DMS153 (cell line): ENCODE measurements at places on chromosomes 4 and X.

GRCh38 chr4:147831551-147832171 is 99.8 kb downstream of the ARHGAP10 start:
- DNase-seq = no peak

DNA sequence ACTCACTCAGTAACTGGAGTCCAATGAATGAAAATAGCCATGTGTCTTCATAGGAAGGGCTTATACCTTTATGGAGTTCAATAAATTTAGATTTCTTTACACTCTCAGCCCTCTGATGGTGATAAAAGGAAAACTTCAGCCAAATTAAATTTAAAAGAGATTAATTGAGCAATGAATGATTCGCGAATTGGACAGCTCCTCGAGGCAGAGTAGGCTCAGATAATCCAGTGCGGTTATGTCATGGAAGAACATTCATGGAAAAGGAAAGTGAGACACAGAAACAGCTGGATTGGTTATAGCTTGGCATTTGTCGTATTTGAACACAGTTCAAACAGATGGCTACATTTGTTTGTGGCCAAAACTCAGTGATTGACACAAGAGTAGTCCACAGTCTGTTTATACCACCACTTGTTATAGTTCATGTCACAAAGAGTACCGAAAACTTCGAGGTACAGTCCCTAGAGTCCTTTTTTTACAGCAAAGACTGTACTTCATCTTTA is 54.6 kb upstream of the TACR3 start:
- DNase-seq = no peak

DNA sequence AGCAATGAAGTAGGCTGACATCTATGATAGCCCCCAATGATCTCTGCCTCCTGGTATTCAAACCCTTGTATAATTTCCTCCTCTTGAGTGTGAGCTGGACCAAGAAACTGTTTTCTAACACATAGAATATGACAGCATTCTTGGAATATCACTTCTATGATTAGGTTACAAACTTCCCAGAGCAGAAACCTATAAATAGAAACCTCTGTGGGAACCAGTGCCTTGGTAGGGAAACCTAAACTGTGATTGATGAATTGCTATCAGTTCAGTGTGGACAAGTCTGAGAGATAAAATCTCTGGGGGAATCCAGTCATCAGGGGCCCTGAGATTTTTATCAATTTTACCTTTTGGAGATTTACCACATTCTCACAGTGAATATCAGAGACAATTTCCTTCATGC is 756.5 kb upstream of the AGA start:
- no peak for DNase-seq

GRCh38 chr4:76091052-76091451 is 16.5 kb downstream of the ART3 start:
- DNase-seq = no peak

GRCh38 chr4:165378398-165378744 is 437 bp upstream of the CPE start:
- DNase-seq = no peak

DNA sequence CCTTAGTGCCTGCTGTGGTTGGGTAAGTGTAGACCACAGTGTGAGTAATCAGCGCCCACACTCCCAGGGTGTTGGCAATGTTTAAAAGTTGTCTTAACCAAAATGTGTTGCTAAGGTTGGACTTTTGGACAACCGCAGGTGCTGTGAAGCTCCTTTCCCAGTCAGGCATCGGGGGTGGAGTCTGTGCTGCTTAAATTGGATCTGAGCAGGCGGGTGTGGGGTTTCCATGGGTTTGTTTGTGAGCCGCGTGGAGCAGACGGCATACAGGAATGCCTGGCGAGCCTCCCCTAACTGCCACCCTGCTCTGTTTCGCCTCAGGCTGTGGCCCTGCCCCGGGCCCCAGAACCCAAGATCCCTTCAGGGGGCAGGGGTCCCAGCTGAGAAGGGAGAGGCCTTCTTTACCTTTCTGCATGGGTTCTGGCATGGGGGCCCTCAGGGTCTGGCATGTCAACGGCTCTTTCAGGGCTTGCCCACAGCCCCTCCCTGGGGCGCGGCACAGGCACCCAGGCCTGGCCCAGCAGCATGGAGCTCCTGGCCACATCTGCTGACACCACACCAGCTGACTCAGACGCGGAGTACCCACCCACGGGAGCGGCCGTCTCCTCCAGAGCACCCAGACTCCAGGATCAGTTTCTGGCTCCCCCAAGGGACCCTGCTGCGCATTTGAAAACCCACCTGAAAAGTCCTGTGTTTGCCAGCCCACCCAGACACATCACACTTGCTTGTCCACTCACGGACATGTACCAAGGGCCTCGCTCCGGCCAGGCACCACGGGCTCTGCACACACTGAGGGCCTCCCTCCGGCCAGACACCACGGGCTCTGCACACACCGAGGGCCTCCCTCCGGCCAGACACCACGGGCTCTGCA is 5.1 kb upstream of the SPON2 start:
- no peak for DNase-seq

- DNase-seq = no peak
Observed at GRCh38 chr4:47474799-47475198, 10.3 kb upstream of the ATP10D start.

GRCh38 chr4:124934916-124935315 is 222.4 kb upstream of the ANKRD50 start:
- DNase-seq = no peak

DNA sequence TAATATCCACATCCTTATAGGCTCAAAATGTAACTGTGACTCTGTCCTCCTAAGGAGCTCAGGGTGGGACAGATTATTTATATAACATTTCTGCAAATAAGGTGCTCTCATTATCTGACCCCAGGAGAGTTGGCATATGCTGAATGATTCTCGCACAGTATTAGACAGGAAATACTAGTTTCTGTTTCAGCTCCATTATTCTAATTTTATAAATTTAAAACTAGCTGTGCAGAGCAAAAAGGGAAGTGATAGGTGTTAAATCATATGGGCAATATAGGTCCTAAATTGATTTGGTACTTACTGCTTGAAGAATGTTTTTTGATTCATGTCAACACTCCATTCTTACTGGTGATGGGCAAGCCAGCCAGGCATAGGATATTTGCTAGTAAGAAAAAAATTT is 141.5 kb downstream of the GLRA2 start:
- DNase-seq = no peak

DNA sequence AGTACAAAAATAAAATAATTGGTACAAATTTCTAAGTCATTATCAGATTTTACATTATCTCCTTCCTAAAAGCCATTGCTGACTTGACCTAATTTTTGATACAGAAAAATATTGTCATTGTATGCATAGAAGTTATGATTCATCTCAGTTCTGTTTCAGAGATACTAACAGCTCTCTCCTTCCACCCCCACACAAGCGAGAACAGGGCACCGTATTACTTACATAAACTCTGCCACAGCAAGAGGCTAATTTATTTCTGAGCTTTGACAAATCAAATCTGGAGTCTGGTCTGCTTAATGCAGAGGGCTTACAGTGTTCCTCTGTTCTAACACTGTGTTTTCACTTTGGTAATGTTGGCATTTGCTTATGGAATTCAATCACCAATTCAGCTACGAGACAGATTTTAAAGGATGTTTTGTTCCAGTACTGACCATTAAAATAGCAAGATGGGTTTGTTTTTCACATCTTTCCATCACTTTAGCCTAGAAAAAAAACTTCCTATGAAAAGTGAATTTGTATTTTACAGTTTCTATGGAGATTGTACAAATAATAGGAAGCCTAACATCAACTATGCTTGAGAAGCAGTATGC is 181.8 kb downstream of the USP46 start:
- DNase-seq = no peak

DNA sequence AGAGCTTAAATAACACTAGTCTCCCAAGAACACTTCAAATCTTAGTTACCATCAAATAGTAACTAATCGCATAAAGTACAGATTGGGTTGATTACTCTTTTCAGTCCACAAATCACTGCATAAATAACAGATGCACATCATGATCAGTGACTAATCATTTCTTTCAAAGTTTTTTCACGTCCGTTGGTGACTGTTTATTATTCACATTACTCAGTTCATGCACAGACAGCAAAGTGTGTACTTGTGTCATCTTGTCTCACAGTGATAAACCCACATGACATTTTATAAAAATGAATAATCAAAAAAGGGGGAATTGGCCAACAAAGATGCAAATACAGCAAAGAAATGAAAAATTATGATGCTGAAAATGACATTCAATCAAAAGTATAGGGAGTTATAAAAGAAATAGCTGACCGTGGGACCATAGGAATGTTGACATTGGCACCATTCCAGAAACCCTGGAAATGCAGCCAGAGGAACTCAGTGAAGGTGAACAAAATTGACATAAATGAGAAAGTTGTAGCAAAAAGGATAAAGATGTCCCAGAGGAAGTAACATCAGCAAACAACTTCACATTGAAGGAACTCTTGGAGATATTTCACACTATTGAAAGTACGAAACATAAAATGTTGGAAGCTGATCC is 161.5 kb downstream of the SOX3 start:
- no peak for DNase-seq

DNA sequence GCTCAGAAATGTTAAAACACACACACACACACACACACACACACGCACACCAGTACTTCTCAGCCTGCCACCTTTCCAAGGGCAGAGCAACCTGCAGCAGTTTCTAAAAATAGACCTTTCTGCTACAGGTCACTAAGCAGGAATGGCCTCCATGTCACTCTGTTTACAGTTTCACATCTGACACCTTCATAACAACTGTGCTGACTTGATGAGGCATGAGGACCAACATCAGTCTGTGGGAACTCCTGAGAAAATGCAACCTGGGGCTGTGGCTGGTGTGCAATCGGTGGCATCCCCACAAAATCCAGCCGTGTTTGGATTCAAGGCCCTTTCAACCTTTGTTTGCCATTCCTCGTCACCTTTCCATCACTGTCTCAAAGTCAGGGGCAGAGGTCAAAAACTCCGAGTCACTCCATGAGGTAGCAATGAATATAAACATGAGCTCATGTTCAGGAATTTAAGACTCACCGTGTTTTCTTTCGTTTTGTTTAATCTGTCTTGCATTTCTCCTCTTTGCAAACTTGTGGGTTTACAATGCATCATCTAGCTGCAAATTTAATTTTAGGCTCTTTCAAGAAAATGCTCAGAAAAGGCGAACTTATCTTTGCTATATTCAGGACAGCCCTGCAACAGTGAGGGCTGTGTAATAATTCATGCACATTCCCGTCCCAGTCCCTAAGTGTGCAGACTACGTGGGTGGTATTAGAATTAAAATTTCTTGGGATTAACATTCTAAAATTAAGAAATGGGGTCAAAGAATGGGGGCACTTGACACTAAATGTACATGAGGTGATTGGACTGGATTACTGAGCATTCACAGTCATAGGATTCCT is 135.3 kb downstream of the SHROOM3 start:
- peak; percentile 44 for DNase-seq

- no peak for DNase-seq
Observed at GRCh38 chrX:29617725-29618124, 597.6 kb upstream of the MAGEB2 start.

GRCh38 chrX:2183193-2183725 is 317.5 kb downstream of the DHRSX start:
- no peak for DNase-seq

DNA sequence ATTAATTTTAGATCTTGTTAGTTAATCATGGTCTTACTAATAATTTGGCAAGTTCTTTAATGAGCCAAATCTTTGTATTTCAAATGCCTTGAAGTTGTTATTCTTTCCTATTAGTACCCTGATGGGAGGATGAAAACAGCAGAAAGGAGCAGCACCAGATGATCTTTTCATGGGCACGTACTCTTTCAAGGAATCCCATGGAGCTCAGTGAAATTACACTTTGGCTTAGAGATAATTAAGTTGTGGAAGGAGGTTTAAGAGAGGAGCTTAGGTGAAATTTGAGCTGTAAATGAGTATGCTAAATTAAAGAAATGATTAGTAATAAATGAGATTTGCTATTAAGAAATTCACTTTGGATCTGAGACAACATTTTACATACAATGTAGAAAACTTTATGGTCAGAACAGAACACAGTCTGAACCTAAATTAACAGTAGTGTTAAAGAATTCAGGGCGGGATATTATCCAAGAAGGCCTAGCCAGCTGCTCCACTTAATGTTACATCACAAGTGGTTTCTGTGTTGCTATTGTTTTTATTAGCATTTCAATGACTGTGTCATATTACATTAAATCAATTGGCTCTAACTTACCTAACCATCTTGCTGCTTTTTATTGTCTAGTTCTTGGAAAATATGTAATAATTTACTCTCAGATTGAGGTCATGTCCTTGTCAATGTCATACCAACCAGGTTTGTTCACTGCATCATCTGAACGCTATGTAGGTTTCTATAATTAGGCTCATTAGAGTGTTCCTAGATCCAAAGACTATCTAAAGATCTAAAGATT is 3.9 kb downstream of the MTHFD2L start:
- no peak for DNase-seq

DNA sequence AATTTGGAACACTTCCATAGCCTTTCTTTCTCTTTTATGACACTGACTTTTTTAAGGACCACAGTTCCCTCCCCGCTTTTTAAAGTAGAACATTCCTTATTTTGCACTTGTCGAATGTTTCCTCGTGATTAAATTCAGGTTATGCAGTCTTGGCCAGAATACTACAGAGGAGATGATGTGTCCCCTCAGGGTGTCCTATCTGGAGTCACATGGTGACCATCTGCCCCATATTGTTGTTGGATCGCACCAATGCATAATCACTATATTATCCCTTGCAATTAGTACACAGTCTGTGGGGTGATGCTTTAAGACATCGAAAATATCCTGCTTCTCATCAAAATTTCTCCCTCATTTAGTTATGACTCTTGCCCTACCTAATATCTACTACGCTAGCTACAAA is 27.4 kb downstream of the WDFY3 start:
- DNase-seq = no peak

- DNase-seq = no peak
Observed at GRCh38 chr4:82452026-82452425, 21.6 kb downstream of the ENOPH1 start.

DNA sequence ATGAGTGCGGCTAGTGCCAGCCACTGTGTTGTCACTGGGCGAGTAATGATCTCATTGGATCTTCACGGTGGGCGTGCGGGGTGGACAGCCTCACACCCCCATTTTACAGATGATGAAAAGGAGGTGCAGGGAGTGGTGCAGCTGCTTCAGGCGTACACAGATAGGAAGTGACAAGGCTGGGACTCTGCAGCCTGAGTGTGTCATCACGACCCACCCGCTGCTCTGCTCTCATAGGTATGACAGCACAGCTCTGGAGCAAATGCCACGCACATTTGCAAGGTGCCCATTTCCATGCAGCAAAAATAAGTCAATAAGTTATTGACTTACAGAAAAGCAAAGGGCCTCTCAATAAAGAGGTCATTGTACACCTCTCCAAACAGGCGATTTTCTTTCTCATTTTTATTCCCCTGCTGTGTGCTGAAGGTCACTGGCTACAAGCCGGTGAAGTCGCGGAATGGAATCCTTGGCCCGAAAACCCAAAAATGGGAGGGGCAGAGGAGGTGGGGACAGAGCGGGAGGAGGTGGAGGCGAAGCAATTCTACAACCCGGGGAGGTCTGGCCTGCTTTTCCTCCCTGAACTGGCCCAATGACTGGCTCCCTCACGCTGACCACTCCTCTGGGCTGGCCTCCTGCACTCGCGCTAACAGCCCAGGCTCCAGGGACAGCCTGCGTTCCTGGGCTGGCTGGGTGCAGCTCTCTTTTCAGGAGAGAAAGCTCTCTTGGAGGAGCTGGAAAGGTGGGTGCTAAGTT is at the start of gene SOD3:
SOD3 (plus strand) TSS at position 658 of the 750 bp plus-strand sequence. CDS start 3,949 bp downstream, outside the sequence.
- DNase-seq = no peak
